ENCODE measurements at places on chromosomes 1 and 21.

GRCh38 chr1:9212735-9213134 is 21.8 kb upstream of the H6PD start:
- no peak for DNase-seq

GRCh38 chr1:238954865-238955264 is 431.5 kb upstream of the CHRM3 start:
- DNase-seq = no peak

DNA sequence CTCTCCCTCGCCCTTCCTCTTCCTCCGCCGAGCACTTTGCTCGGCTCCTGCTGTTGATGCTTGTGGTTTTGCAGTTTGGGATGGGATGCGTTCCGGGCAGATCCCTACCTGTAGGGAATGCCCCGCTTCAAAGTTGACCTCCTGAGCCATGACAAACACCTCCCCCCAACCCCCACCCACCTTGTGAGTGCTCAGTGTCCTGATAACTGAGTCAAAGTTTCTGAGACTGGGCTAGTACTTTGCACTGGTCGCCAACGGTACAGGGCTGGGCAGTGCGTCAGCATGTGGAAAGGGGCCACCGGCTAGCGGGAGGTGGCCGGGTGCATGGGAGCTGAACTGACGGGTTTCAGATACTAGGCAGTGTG is 771 bp downstream of the RABGAP1L start:
- peak; percentile 39 for DNase-seq

DNA sequence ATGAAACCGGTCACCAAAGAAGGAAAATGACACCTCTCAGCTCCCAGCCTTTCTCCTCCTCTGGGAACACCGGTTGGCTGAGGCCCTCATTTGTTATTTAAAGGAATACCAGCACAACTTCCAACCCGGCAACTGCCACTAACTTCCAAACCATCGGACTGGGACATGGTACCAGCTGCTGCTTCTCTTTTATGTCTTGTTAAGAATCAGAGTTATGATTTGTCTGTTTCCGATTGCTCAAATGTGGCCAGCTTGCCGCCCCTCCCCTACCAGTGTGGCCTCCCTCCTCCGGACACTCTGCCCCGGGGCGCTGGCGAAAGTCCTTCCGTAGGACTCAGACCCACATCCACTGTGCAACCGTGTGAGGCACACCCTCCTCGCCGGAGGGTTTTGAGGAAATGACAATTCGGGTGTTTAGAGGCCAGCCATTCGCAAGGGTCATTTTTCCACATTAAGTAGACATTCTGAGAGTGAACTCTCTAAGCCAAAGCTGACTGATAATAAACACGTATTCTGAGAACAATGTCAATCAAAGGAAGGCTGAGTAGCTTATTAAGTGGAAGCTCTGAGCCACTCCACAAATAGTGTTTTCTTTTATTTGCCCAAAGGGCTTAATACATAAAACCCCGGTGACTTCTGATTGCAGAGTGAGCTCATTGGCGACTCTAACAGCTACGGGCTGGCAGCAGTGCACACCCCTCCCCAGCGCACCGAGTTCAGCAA is 5.5 kb downstream of the RIPK4 start:
- peak; percentile 94 for DNase-seq

GRCh38 chr1:110746644-110747259 is 72.0 kb upstream of the KCNA3 start:
- DNase-seq = peak; percentile 63

GRCh38 chr21:45892916-45893739 is 88.4 kb upstream of the COL6A1 start:
- no peak for DNase-seq

- no peak for DNase-seq
Observed at GRCh38 chr1:61400131-61400770, 317.9 kb downstream of the NFIA start.

DNA sequence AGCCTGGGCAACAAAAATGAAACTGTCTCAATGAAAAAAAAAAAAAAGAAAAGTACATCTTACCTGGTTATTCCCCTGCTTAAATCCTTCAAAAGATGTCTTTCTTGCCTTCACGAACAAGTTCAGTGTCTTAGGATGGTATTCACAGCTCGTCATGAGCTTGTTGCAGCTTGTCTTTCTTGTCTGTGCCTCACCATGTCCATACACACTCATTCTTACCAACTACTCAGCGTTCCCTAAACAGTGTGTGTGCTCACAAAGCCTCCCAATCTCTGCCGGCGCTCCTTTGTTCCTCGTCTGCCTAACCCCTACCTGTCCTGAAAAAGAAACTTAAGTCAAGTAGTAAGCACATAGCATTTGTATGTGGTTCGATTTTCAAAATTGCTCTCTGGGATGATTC is 31.1 kb downstream of the UBE4B start:
- DNase-seq = no peak

DNA sequence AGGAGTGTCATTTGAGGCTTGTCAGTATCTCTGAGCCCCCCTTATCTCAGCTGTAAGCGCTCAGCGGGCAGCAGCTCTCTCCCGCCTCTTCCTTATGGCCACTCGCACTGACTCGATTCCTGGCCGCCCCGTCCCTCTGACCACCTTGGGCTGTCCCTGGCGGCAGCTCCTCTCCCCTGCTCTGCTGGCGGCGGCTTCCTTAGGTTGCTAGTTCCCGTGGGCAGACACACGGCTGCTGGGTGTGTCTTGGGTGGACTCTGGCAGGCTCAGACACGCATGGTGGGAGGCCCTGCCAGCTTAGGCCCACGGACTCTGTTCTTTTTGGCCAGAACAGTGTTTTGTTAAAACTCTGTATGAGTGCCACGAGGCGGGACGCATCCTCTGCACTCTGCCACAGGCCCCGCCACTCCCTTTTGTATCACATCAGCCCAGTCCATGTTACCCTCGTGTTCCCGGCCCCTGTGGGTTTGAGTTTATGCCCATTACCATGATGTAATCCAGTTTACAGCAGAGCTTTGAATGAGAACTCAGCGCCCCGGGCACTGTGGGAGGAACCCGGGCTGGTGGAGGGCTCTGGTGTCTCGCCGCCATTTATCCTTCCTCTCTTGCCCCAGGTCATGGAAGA is 45.9 kb downstream of the COQ8A start:
- no peak for DNase-seq

Measured in suppressor macrophage (primary cell).